Muscle of arm (tissue), 14 donors: ENCODE measurements at places on chromosomes 2 and 18. TPM values are rescaled to one million over a fixed set of nuclear protein-coding genes. Genes with fewer than 3 reads are reported as not detected.
A peak's percentile ranks its signal among the peaks of the same experiment; 100 is the strongest.

DNA sequence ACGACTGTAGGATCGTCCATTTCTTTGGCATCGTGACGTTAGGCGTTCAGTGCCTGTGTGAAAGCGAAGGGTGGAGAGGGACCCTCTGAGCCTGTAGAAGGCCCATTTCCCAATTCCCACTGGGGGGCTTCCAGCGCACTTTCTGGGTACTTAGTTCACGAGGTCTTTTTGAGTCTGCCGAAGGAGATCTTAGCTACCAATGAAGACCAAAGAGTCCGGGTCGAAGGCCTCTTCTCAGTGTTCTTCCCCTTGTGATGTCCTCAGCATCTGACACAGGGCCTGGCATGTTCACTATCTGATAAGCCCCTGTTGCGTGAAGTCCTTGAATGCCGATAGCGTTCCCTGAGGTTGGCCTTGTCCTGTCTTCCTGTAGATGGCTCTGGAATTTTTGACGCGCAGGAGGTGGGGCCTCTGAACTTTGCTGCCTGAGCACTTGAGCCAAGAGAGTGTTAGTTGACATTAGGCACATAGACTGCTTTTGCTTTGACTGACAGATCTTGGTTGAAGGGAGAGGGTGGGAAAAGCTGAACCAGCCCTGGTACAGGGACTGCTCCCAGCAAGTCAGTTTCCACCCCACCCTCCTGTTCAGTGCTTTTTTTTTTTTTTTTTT is 52.8 kb downstream of the LDLRAD4 start:
- no peak for DNase-seq

Gene PER2
- not detected for polyA plus RNA-seq

Gene FHOD3
- polyA plus RNA-seq: 32.9 TPM

DNA sequence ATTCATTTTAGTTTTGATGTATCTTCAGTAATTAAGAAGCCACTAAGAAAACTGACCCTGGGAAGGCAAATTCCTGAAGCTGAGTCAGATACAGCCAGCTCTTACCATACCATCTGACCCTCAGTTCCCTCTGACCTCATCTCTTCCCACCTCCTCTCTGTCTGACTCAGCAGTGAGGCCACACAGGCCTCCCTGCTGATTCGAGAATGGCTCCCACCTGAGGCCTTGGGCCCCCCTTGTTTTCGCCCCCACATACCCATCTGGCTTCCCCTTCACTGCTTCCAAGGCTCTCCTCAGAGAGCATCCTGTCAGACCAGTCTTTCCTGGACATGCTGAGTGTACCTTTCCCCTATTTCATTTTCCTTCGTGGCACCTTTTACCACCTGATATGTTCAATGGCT is 71.0 kb upstream of the CYP1B1 start:
- no peak for DNase-seq

DNA sequence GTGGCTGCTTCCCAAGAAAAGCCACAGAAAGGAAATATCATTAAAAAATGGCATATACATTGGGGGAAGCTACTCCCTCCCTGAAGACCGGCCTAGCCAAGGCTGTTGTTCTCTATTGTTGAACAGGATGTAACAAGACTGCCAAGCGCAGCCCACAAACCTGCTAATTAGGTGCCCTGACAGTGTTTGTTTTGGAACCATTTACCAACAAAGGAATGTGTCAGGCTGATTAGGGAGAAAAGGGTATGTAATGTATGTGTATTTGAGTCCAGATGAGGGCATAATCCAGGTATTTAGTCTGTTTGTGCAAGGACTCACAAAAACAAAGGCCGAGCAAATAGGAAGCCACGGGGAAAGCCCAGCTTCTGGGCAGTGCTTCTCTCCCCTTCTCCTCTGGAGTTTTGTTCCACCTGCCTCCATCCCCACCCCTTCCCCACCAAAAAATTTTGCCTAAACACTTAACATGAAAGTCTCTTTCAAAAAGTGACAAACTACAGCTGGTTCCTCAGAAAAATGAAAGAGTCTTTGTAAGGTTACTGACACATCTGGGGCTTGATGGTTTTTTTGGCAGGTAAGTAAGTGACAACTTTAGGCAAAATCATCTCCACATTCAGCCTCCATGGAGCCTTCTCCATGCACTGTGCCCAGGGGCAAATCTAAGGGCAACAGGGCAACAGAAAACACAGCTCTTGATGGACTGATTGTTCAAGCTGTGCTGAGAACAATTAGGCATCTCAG is 78.3 kb upstream of the FZD5 start:
- DNase-seq: peak; percentile 18

Gene BOLL
- 0.68 TPM for polyA plus RNA-seq

GRCh38 chr2:4693266-4693665 is 989.9 kb downstream of the DCDC2C start:
- DNase-seq: no peak
